ENCODE measurements at places on chromosomes 4 and X.

- DNase-seq: no peak
Measured at GRCh38 chr4:38461342-38461741, 202.7 kb upstream of the KLF3 start.

DNA sequence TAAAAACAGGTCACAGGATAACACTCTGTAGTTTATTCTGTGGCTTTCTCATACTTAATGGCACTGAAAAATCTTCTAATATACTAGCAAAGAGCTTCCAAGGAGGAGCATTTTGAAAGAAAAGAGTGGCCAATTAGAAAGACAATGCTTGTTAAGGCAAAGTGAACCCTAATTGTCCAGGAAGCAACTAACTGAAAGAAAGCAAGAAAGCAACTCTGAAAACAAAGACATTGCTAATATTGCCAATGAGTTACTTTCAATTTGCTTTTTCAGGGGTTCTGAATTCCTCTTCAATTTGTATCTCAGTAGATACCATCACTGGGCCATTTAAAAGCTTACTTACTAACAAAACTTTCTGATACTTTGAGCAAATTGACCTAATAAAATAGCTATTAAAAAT, 78.5 kb upstream of the MTNR1A start:
- no peak for DNase-seq

DNA sequence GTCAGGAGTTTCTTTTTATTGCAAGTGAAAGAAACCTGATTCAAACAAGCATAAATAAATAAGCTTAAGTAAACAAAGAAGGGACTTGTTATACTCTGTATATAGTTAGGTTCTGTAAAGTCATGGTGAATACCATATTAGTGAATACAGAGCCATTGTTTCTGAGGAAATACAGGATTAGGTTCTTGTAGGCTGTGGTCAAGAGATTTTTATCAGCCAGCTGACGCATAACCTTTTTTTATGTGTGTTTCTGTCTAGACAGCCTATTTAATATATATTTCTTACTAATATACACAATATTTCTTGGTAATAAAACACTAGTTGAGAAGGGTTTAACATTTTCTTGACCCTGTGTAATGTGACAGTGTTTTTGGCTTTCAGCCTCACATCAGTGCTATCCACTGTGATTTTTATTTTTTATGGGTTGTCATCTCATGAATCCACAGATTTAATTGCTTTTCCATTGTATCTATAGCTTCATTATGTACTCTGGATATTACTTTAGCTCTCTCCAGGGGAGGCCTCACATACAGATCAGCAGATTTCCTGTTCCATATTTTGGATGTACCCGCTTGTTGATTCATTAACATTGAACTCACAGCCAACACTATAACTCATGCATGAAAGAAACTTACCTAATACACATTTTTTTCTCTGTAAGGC, 8.0 kb downstream of the HERC3 start:
- peak; percentile 11 for DNase-seq

DNA sequence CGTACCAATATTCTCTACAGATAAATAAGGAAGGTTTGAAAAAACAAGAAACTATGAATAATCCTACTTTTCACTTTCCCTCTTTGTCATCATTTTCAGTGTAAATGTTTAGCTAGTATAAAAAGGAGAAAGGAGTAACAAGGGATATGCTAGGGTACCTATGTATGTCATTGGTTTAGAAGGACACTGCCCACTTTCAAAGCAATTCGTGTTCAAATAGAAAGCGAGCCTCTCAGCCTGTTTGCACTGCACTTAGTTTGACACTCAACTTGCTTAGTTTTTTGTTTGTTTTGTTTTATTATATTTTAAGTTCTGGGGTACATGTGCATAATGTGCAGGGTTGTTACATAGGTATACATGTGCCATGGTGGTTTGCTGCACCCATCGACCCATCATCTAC, 21.6 kb upstream of the RXFP1 start:
- DNase-seq: no peak

DNA sequence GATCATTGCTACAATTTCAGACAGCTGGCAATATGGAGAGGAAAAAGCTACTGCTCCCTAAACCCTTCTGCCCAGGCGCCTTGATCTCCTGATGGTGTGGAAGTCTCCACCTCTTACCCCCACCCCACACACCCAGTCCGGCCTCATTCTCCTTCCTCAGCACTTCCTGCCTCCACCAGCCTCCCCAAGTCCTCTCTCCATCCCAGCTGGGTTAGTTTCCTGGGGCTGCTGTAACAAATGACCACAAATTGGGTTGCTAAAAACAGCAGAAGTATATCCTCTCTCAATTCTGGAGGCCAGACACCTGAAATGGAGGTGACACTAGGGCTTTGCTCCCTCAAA, 1.1 kb upstream of the CCNQ start:
- no peak for DNase-seq
